Stimulated activated naive CD8-positive, alpha-beta T cell treated with anti-CD3 and anti-CD28 coated beads, Interleukin-15, Interleukin-2, amounts not matched to agents 100 U/mL and 50 U/mL, for 24 hours (primary cell): ENCODE measurements at places on chromosomes 16 and 17.

DNA sequence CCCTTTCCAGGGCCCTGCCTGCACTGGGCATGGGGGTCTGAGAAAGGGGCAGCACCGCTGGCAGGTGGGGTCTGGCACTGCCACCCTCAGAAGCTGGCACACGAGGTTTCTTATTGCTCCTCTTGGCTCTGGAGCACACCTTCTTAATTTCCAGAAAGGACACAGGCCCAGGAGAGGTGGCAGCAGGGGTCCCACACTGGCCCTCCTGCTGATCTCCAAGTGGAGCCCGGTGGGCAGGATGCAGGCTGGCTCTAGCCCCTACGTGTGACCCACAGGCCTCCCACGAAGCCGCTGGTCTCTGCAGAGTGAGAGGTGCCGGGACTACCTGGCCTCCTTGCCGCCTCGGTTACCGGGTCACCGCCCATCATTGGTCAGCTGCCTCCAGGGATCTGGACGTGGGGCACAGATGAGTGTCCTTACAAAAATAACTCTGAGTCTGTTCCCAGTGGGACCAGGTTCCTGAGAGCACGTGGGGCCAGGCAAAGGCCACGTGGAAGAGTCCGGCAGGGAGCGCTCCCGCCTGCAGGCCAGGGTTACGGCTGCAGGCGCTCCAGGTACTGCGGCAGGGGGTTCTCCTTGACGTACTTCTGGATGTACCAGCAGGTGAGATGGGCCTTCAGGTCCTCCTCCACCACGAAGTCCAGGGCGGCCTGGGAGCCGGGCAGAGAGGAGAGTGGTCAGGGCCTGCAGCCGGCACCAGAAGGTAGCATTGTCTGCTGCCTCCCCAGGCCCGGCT is 10.3 kb downstream of the NATD1 start:
- no peak for DNase-seq

DNA sequence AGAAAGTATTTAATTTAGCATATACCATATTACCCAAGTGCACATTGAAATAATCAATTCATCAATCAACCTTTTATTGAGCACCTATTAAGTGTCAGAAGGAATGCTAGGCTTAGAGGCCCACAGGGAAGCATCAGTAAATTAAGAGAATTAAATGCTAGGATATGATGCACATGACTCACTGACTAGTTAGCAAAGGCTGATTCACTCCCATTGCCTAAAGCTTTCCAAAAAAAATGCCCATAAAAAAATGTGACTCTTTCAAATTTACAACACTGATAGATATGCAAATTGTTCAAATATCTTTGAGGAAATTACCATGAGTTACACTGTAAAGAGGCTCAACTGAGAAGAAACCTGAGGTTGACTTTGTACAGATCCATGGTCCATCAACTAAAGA is 883.3 kb downstream of the CDH11 start:
- no peak for DNase-seq

- peak; percentile 71 for DNase-seq
Observed at GRCh38 chr17:10226930-10227695, 28.7 kb upstream of the GAS7 start.

GRCh38 chr17:64081802-64082799 is 47.8 kb downstream of the ERN1 start:
- no peak for DNase-seq

GRCh38 chr16:27214084-27214961 is 11.0 kb downstream of the KDM8 start:
- DNase-seq, result no peak

- DNase-seq, result no peak
Observed at GRCh38 chr17:65355246-65355645, 206.2 kb downstream of the AXIN2 start.

GRCh38 chr17:14760212-14760611 is 459.3 kb downstream of the HS3ST3B1 start:
- no peak for DNase-seq

DNA sequence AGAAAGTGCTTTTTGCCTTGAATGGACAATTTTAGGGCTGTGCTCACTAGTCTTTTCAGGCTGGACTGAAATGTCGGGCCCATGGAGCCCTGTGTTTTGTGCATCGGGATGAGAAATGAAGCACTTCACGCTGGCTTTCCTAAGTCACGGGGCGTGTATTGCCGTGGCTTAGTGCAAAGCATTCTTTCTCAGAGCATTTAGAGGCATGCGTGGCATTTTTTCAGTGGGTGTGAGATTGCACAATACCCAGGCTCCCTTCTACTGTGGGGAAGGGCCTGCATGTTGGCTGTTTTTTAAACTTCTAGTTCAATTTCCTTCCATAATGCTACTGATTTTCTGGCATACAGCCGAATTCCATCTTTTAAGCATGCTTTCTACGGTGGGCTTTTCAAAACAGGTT is 12.6 kb upstream of the POLR3E start:
- no peak for DNase-seq

- peak; percentile 67 for DNase-seq
Observed at GRCh38 chr17:32909787-32910369, 18.1 kb upstream of the TMEM98 start.

DNA sequence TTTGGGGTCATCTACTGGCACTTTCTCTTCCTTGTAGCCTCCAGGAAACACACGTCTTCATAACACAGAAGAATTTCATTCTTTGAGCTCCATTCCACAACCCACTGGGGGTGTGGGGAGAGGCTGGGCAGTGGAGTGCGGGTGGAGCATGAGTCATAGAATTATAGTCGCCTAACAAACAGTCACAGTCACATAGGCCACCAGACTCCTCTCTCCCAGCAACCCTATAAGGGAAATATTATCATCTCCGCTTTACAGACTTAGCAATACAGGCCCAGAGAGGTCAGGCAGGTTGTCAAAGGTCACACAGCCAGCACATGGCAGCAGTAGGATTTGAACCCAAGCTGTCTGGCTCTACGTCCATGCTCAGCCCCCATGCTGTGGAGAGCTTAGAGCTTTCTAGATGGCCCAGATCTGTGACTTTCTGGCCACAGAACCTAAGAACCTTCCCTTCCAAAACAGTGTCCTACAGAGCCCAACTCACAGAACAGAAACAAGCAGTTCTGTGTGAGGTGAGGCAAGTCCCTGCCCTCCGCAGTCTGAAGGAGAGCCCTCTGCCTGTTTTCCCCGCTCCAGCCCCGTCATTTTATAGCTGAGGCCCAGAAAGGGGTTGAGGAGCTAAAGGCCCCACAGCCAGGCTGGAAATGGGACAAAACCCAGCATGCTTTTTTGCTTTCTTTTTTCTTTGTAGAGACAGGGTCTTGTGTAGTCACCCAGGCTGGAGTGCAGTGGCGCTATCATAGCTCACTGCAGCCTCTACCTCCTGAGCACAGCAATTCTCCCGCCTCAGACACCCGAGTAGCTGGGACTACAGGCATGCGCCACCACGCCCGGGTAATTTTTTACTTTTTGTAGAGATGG is 10.7 kb upstream of the LITAF start:
- no peak for DNase-seq

DNA sequence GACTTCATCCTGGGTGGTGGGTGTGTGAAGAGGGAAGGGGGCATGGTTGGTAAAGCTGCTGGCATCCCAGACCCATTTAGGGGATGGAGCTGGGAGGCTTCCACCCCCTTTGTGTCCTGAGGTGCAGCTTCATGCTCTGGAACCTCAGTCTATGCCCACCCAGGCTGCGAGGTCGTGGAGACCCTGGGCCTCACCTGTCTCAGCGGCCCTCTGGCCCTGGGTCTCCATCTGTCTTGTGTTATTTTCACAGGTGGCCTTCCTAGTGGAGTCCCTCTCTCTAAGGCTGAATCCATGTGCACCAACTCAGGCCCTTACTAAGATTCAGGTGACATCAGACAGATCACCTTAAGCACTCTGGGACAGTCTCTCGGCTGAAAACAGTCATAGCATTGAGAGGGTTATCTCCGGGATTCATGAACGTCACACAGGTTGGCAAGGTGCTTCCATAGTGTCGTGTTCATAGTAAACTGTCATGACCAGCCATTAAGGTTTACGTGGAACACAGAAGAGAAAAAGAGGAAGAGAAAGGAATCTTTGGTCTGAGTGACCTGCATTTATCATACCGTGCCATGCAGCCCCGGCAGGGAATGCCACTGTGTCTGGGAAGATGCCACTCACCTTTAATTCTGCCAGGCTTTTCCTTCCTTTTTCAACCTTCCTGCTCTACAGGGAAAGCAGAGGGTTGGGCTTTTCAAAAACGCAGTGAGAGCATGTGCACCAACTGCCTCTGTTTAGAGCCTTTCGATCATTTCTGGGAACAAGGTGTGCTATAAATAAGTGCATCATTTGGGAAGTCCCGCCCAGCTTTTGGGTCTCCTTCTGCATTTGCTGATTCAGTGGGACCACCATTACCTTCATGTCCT is 4.5 kb upstream of the FOXL1 start:
- no peak for DNase-seq

- no peak for DNase-seq
Observed at GRCh38 chr16:11474617-11475291, 112.0 kb downstream of the LITAF start.

- no peak for DNase-seq
Observed at GRCh38 chr17:57328109-57328882, 72.0 kb downstream of the MSI2 start.

DNA sequence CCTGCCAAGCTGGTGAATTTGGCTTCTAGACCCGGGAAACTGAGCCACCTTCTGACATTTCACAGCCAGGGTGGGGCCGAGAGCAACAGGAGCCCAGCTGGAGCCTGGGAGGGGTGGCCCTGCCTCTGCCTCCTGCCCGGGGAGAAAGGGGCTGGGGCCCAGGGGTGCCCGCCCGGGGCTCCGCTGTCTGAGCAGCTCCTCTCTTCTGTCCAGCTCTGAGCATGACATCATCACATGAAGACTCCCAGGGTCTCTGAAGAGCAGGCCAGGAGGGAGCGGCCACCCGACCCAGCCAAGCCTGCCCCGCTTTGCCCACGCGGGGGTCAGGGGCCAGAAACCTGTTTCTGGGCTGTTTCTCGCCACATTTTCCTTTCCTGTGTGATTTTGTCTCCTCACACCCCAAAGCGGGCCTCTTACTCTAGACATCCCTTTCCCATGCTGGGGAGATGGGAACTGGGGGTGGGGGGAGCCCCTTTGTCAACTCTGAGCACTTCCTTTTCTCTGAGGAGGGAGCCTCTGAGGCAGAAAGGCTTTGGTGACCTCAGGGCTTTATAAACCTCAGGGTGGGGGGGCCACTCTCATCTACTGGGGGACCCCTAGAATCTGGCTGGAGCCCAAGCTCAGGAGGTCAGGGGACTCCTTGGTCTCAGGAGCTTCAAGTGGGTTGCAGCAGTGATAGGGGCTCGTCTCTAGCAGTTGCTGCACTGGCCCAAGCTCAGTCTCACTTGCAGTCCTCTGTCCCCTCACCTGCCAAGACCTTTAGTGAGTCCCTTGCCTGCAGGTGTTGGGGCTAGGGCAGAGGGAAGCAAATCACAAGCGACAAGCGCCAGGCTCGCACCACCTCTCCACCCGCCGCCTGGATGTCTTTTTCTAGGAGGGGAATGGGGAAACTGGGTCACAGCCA is 7.6 kb downstream of the UBALD2 start:
- DNase-seq, result peak; percentile 82

DNA sequence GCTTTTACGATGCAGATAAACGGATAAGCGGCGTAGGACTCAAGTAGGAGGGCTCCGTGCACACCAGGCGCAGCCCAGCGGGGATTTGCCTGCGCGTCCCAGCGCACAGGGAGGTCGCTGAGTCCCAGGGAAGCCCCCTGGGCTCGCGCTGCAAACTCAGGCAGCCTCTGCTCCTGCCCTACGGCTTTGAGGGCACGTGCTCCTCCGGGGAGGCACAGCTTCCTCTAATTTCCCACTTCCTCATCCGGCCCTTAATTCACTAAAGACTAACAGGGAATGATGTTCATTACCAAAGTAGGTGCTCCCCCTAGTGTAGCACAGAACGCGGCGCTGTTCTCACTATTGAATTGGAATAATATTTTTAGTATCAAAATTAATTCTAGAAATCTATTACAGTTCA is 825.4 kb downstream of the KCNJ18 start:
- no peak for DNase-seq

DNA sequence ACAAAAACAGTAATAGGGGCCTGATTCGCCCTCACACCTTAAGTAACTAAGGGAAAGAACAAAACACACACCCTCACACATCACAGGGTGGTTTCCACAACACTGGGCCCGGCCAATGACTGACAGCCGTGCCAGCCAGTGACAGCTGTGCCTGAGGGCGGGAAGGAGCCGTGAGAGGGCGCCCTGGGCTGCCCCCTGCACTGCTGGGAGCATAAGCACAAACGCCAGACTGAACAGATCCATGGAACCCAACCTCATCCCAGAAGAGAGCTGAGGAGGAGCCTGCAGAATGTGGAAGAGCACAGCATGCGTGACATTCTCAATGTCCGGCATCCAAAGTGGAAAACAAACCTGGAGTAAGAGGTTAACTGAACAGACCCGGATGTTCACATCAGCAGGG is 16.0 kb downstream of the CSNK1D start:
- peak; percentile 78 for DNase-seq

- DNase-seq, result no peak
Observed at GRCh38 chr17:67353929-67354574, 12.3 kb downstream of the PSMD12 start.

DNA sequence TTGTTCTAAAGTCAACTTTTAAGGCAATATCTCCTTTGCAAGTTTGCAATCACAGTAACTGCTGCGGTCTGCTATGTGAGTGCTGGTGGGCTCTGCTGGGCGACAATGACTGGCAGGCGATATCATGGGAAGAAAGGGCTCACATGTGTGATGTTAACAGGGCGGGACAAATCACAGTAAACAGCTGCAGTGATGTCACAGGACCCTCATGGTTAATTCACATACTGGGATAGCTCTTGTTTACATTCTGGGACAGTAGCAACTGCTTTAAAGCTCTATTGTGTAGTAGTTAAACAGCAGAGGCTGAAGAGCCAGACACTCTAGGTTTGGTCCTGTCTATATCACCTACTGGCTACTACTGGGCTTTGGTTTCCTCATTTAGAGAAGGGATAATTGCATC is 257.2 kb upstream of the ASIC2 start:
- no peak for DNase-seq

GRCh38 chr17:70041061-70041460 is 34.0 kb upstream of the KCNJ16 start:
- no peak for DNase-seq

DNA sequence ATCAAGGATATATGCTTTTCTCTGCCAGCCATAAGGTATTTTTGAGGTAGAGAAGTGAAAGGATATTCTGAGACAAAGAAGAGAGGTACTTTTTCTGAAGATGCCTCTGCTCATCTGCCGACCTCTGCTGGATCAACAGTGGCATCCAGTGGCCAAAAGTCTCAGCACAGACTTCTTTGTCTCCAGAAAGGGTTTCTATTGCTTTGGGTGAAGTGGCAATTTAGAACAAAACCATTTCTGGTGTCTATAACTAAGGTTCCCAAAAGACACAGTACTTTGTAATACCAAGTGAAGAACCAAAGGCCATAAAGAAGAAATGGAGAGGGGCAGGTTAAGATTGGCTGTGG is 155.2 kb upstream of the C17orf78 start:
- peak; percentile 3 for DNase-seq
